ENCODE measurements at places on chromosomes 5 and 9.

DNA sequence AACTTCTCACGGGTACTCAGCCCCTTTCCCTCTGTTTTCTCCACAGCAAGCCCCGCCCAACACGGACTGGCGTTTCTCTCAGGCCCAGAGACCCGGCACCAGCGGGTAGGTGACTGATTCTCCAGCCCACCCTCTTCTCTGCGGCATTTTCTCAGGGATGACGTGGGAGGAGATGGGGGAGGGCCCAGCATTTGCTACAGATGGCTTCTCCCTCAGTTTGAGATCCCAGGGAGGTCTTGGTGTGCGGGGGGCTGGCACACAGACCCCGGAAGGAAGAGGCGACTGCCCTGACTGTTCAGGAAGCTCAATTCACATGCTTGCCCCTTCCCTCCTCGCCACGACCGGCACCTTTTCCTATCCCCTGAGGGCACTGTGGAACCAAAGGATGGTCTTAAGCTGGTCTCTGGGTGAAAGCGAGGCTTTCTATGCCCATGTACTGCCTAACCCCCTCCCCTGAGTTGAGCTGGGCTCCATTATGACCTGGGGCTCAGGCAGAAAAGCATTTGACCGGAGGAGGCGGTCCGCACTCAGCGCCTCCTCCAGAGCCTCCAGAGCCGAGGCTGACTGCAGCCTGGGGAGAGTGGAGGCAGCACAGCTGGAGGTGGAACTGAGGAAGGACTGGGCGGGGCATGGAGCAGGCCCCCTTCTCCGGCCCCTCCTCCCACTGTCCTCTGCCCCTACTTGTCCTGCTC is 6.0 kb downstream of the PCDHGC5 start:
- no peak for DNase-seq

- no peak for DNase-seq
Measured at GRCh38 chr5:112823656-112824055, 37.4 kb upstream of the SRP19 start.

GRCh38 chr5:82599692-82600091 is 321.5 kb upstream of the RPS23 start:
- DNase-seq = no peak

- DNase-seq = no peak
Measured at GRCh38 chr9:129458155-129458661, 162.7 kb downstream of the C9orf50 start.

DNA sequence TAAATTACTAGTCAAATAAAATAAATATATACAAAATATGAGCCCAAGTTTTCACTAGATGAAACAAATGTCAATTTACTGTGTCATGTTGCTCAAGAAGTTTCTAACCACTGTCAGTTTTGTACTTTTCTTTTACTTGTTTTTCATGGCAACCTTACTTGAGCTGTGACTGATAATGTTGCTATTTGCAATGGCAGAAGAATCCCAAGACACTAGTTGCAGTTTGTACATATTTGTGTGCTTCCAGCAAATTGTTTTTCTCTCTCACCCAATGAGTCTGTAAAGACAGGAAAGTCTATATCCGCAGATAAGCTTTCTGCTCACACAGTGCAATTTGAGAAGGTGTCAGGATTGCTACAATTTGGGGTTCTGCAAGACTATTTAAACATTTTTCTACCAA is 338.6 kb upstream of the PCSK5 start:
- DNase-seq = no peak

DNA sequence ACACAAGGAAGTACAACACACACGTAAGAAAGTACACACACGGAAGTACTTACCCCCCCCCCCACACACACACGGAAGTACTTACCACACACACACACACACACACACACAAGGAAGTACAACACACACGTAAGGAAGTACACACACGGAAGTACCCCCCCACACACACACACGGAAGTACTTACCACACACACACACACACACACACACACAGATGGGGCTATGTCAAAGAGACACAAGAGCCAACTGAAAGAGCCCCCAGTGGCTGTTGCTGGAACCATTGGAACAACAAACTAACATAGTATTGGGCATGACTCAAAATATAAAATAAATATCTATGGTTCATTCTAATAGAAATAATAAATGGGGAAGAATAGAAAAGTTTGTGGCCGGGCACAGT is 4.9 kb upstream of the MAPK9 start:
- no peak for DNase-seq

DNA sequence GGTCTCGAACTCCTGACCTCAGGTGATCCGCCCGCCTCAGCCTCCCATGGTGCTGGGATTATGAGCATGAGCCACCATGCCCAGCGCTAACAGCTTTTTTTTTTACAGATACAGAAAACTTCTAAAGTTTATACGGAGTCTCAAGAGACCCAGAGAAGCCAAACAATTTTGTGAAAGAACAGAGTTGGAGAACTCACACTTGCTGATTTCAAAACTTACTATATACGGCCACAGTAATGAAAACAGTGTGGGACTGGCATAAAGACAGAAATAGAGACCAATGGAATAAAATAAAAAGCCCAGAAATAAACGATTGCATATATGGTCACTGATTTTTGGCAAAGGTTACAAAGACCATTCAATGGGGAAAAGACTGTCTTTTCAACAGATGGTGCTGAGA is 85.6 kb upstream of the CACNA1B start:
- no peak for DNase-seq

DNA sequence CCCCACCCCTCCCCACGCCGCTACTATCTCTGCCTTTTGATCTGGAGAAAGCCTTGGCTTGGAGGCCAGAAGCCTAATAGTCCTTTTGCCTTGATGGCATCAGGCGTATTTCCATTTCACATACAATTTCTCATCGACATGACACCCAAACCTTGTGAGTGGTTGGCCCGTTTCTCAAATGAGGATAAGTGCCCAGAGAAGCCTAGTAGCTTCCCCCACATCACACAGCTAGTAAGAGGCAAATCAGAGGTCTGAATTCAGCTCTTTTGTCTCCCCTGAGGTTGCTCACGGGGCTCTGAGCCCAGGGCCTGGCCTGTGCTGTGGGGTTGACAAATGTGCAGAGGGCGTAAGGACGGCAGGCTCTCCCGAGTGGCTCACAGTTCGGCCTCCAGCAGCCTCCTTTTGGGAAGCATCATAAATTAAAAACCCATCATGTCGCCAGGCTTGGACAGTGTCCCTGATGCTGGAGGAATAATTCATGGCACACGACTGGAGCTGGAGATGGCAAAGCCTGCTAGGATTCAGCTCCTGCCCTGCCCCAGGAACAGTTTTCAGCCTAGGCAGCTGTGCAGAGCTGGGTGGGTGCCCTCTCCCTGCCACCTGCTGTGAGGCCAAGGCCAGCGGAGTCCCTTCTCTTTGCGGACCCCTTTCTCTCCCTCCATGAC is 263.8 kb downstream of the NSG2 start:
- no peak for DNase-seq

DNA sequence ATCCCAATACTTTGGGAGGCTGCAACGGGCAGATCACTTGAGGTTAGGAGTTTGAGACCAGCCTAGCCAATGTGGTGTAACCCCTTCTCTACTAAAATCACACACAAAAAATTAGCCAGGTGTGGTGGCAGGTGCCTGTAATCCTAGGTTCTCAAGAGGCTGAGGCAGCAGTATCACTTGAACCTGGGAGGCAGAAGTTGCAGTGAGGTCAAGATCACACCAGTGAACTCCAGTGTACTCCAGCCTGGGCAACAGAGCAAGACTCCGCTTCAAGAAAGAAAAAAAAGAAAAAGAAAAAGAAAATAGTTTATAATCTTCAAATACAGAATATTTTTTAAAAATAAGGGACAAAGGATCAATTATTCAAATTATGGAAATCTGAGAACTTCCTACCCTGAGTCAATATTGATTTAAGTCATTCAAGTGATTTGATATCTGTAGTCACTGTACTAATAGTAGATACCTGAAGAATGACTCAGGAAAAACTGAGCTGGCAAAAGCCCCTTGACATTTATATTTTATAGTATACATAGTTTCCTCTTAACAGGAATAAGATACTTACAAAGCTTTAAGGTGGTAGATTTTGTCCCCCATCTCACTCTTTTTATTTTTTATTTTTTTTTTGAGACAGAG is 61.8 kb downstream of the PTBP3 start:
- DNase-seq = no peak

GRCh38 chr5:51395666-51396356 is 12.6 kb downstream of the ISL1 start:
- no peak for DNase-seq

GRCh38 chr5:77209495-77210090 is 887 bp upstream of the PDE8B start:
- no peak for DNase-seq

DNA sequence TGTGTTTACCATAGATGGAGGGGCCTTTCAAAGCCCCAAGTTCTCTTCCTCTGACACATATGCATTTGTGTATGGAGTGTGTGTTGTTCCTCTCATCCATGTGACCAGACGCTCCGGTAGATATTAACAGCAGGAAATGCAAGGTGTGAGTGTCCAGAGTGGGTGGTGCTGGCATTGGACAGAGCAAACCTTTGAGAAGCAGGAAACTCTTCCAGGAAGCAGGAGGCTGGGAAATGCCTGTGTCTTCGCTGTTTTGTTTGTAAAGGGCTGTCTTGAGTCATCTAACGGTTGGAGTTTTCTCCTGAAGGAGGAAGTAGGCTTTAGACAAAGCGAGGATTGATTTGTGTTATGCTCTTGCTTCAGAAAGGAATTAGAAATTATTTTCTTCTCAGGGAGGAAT is 370.9 kb downstream of the PLK2 start:
- no peak for DNase-seq

GRCh38 chr5:154478224-154478565 is at the start of gene HAND1:
TSS of gene HAND1 (minus strand) at chr5:154478227. CDS start at chr5:154478008, 219 bp downstream.
- peak; percentile 47 for DNase-seq
